Colonic mucosa (tissue), 4 donors: ENCODE measurements at places on chromosomes 1 and 21. TPM values are rescaled to one million over a fixed set of nuclear protein-coding genes. Genes with fewer than 3 reads are reported as not detected.

- DNase-seq: peak; percentile 62
Measured at GRCh38 chr21:42121794-42122193, 50.7 kb downstream of the UMODL1 start.

The CELA3A gene
- total RNA-seq: 0.56 TPM

DNA sequence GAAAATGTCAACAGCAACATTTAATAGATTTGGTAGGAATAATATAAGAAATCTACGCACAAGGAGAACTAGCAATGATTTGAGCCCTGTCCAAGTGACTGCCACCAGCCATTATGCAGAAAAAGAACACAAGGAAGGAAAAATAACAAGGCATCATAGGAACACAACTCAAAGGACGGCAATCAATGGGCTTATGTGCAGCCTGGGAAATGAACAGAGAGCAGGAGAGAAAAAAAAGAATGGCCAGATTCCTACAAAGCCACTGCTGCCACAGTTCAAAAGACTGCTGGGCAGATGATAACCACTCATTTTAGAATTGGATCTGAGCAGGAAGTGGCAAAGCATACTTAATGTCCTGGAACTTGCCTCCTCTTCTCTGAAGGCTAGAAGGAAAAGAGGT, 274.3 kb upstream of the CAMK1G start:
- no peak for DNase-seq

The MAST2 gene
- total RNA-seq: 76.3 TPM

The RAP1A gene
- 146 TPM for total RNA-seq

DNA sequence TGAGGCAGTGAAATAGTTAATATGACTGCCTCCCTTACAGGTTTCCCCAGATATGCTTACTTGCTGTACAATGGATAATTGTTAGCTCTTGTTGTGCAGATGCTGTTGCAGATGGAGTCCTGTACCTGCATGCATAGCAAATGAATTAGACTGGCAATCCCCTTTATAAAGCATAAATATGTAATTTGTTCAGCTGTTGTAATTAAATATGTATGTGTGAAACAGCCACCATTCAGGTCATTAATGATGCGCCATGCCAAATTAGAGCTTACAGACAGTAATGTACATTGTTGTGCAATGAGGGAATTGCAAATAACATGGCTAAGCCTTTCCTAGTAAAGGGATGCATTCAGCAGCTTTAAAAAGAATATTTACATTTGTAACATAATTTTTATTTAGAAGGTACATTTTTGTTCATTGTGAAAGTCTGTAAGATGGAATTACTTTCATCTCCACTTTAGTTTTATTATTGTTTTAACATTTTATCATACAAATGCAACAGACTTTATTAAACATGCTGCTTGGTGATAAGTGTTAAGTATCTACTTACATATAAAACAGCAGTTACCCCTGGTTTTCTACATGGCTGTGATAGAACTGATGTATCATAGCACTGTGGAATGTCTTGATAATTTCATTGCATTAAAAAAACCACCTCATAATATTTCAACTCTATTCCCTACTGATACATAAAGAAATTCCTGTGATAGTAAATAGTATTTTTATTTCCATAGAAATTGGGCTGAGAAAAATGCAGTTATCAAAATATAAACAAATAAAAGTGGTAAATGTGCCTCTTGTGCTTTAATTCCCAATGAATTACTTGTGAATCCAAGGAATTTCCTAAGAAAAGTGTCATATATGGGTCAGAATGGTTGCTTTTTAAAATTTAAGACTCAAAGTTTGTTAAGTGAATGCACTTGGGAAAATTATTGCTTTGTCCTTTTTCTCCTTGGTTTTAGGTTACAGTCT, 99.0 kb downstream of the NFIA start:
- DNase-seq: no peak

DNA sequence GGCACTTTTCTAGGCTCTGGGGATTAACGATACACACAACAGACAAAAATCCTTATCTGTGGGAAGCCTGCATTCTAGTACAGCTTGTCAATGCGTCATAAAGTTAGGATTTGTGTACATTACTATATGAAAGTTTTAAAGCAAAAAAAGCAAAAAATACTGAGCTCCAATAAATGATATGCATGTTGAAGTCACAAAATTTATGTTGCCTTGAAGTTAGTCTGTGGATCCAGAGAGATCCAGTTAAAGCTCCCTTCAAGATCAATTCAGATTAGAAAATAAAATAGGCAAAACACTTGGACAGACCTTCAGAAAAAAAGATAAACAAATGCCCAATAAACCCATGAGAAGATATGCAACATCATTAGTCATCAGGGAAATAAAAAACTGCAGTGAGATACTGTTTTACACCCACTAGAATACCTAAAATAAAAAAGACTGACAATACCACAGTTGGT, 33.1 kb upstream of the KCNQ4 start:
- no peak for DNase-seq

- DNase-seq: no peak
Measured at GRCh38 chr1:101311146-101311920, 74.5 kb downstream of the S1PR1 start.

The TEDDM1 gene
- not detected for total RNA-seq

The ESPN gene
- total RNA-seq: 74.3 TPM

- DNase-seq: peak; percentile 9
Measured at GRCh38 chr1:30294508-30294907, 428.9 kb downstream of the MATN1 start.

- no peak for DNase-seq
Measured at GRCh38 chr1:70896224-70896623, 151.4 kb downstream of the PTGER3 start.

DNA sequence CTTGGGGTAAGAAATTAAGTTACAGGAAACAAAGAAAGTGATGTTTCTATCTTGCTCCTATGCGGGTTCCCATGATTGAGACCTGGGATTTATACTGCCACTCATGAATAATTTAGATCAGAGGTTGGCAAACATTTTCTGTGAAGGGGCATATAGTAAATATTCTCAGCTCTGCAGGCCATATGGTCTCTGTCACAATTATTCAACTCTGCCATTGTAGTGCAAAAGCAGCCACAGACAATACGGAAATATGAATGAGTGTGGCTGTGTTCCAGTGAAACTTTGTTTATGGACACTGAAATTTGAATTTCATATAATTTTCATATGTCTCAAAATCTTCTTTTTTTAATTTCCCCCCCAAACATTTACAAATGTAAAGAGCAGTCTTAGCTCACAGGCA, 127.2 kb downstream of the FOXD2 start:
- DNase-seq: no peak

The SOAT1 gene
- 37.9 TPM for total RNA-seq

- DNase-seq: no peak
Measured at GRCh38 chr1:197150336-197151005, 4.0 kb upstream of the ASPM start.

DNA sequence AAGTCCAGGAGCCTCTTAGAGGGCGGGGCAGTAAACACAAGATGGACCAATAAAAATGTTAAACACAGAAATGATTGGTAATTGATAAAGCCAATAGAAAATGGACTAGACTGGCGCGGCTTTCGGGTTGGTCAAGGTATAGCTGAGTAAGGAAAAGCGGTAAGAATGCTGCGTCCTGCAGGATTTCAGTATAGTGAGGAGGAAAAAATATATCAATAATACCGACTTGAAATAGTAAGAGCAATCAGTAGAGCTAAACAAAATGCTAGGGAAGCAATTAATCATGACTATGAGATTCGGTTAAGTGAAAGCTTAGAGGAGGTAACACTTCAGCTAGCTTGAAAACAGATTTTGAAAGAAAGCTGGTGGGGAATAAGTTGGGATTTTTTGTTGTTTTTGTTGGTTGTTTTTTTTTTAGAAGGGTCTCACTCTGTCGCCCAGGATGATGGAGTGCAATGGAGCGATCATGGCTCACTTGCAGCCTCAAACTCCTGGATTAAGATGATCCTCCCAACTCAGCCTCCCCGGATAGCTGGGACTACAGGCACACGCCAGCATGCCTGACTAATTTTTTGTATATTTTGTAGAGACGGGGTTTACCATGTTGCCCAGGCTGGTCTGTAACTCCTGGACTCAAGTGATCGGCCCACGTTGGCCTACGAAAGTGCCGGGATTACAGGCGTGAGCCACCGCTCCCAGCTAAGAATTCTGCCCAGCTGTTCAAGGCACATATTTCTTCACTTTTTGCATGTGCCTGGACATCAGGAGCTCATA, 711 bp upstream of the TESK2 start:
- DNase-seq: no peak

The AMY1C gene
- not detected for total RNA-seq

DNA sequence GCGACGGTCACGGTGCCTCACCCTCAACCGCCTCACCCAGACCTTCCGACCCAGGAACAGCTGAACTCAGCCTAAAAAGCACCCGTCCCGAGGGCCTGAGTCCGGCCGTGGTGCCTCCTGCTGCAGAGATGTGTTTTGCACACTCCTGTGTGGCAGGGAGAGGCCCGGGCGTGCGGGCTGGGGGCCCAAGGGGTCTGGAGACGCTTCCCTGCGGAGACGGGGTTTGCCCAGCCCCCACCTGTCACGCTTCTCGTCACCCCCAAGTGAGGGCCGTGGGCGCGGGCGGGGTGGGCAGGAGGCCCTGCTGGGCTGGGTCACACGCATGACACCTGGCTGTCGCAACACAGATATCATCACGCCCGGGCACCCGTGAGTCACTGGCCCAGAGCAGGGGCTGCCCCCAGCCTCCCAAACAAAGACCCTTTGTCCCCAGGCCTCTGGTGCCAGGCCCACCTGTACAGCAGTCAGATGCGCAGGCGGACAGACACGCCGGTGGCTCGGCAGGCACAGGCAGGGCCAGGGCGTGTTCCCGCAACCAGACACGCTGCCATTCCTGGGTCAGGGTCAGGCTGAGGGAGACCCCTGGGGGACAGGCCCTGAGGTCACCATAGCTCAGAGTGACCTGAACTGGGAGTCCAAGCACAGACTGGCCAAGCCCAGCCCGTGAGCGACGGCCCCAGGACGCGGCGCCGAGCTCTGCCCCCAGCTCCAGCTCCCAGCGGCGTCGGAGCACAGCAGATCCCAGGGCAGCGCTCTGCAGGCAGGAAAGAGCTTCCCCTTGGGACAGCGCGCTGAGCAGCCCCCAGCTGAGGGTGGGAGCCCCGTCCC, 6.1 kb downstream of the B3GALT6 start:
- no peak for DNase-seq

DNA sequence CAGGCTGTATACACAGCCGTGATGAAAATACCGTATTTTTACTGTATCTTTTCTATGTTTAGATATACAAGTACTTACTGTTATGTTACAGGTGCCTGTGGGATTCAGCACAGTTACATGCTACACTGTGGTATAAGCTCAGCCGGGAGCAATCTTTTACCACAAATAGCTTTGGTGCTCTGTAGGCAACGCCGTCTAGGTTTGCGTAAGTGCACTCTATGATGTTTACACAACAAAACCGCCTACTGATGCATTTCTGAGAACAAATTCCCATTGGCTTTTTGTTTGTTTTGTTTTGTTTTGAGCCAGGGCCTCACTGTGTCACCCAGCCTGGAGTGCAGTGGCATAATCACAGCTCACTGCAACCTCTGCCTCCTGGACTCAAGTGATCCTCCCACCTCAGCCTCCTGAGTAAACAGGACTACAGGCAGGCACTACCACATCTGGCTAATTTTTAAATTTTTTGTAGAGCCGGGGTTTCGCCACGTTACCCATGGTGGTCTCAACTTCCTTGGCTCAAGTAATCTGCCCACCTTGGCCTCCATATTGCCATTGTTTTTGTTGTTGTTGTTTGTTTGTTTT, 81.0 kb downstream of the SCCPDH start:
- no peak for DNase-seq

GRCh38 chr1:155834296-155834926, 22.6 kb downstream of the GON4L start:
- no peak for DNase-seq
